A549 treated with DMSO at 1 μM for 4 hours (cell line): ENCODE measurements at places on chromosomes 2 and 18. TPM values are rescaled to one million over a fixed set of nuclear protein-coding genes. Genes with fewer than 3 reads are reported as not detected.

The ITPRIPL1 gene
- not detected in 5 replicates for total RNA-seq

The ANKRD36B gene
- total RNA-seq, result 4.8 to 6.5 TPM (median 5.1 TPM) in 5 replicates

The CHRND gene
- total RNA-seq, result not detected in 5 replicates

The NBAS gene
- 13.8 to 19.1 TPM (median 17.9 TPM) in 5 replicates for total RNA-seq

The ACTG2 gene
- 0.10 to 0.38 TPM (median 0.17 TPM) in 5 replicates for total RNA-seq

The TAF1B gene
- total RNA-seq, result 23.4 to 46.5 TPM (median 27.1 TPM) in 5 replicates

The RTP5 gene
- not detected in 5 replicates for total RNA-seq

The AMER3 gene
- total RNA-seq, result not detected in 5 replicates

The CTAGE1 gene
- total RNA-seq, result not detected in 5 replicates

The EPHA4 gene
- total RNA-seq, result 0.37 to 1.2 TPM (median 0.72 TPM) in 5 replicates

The CPLX4 gene
- total RNA-seq, result not detected in 5 replicates
